ENCODE measurements at places on chromosomes 5 and 9.

DNA sequence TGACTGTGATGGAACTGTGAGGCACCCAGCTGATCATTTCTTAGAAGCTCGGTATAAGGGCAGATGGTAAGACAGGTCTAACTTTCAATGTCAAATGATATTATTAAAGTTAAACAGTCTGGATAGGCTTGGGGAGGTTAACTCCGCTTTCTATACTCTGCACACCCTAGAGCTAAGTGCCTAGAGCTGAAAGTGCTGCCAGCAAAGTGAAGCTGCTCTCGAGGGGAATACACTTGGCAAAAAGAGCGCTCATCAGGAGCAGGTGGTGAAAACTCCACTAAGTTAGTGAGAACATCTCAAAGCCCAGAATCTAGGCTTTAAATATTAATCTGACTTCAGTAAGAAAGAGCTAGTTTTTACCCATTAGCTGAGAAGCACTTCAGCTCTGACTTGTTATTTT lies 349.6 kb upstream of the SLC30A5 start:
- DNase-seq, result no peak

DNA sequence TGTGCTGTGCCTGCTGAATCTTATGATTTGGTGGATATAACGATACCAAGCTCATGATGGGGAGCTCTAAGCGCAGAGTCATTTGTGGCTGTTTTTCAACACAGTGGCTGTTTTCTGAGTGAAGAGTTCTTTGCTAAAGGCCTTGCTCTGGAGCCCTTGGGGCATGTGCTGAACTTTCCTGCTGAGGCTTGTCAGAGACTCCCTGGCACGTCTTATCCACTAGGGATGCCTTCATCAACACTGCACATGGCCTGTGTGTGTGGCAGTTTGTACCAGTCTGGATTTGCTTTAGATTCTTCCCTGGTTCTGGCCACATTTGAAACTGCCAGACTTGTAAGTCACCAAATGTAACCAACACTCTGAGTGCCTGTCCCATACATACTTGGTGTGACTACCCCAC lies 188.2 kb downstream of the DMRT2 start:
- DNase-seq, result no peak

- no peak for DNase-seq
Measured at GRCh38 chr5:10123254-10123989, 126.3 kb downstream of the ATPSCKMT start.

GRCh38 chr5:58133631-58134296 lies 326.1 kb downstream of the PLK2 start:
- no peak for DNase-seq

DNA sequence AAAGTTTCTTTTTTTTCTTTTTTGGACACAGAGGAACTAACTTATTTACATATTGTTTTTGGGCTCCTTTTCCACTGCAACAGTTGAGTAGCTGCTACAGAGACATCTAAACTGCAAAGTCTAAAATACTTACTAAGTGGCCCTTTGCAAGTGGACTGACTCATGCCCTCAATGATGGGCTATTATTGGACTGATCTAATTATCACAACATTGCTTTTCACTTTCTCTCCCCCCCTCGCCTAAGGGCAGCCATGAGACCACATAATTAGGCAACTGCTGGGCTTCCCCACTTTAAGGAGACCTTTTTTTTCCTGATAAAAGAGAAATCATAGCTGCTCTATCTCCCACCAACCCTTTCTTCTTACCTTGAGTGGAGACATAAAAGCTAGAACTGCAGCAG lies 47.0 kb downstream of the PLK2 start:
- no peak for DNase-seq

- DNase-seq, result no peak
Measured at GRCh38 chr9:136858844-136859757, 7.0 kb downstream of the MAMDC4 start.

DNA sequence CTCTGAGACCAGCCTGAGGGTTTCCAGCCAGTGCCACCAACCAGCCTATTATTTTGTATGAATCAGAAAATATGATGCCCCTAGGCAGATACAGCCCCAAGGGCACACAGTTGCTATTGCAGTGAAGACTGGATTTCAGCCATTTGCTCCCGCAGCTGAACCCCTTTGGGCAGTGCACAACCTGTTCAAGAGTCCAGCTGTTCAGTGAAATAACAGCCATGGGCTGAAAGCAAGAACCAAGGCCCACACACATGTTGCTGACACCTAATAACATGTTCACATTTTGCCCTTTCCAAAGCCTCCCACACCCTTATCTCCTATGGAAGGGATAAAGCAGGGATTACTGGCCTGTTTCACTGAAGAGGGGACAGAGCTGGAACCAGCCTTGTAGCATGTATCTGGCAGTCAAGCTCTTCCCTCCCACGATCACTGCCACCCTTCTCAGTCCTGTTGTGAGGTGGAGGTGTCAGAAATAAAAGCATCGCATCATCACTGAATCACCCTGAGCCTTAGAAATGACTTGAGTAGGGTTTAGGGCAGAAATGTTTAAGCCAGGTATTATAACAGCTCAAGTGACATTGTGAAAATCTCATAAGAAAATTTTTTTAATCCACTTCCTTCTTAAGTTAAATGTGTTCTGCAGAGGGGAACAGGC lies 137.1 kb upstream of the FSTL4 start:
- no peak for DNase-seq

- DNase-seq, result no peak
Measured at GRCh38 chr5:144332265-144332664, 161.6 kb downstream of the KCTD16 start.

- DNase-seq, result no peak
Measured at GRCh38 chr9:17894501-17895160, 315.8 kb downstream of the SH3GL2 start.

DNA sequence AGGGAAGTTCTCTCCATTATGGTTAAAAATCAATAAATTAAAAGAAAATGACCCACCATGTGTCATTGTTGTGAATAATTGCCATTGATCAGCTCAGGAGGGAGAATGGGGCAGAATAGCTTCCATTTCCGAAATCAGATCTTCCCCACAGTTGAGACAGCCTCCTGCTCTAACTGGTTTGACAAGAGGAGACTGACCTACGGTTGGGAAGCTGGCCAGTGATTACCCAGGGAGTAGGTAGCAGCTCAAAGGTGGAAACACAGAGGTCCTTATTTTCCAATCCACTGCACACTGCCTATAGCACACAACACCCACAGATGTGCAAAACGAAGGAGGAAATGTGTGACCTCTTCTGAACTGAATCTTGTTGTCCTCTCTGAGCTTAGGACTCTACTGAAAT lies 69.0 kb upstream of the DAPK1 start:
- DNase-seq, result no peak

- DNase-seq, result peak; percentile 7
Measured at GRCh38 chr9:20624201-20625002, 2.1 kb upstream of the MLLT3 start.

Measured in stimulated activated CD8-positive, alpha-beta memory T cell treated with anti-CD3 and anti-CD28 coated beads, Interleukin-4, amount 100 ng/mL, for 4 hours (primary cell).